ENCODE measurements at places on chromosomes 7 and 10.

- no peak for DNase-seq
Observed at GRCh38 chr10:131495892-131496291, 184.4 kb upstream of the TCERG1L start.

- no peak for DNase-seq
Observed at GRCh38 chr7:46089281-46089680, 168.2 kb upstream of the IGFBP3 start.

- DNase-seq, result no peak
Observed at GRCh38 chr7:855686-856369, 20.5 kb upstream of the GET4 start.

- no peak for DNase-seq
Observed at GRCh38 chr10:63481815-63482421, 16.1 kb upstream of the JMJD1C start.

- no peak for DNase-seq
Observed at GRCh38 chr10:110965216-110965615, 45.8 kb downstream of the SHOC2 start.

DNA sequence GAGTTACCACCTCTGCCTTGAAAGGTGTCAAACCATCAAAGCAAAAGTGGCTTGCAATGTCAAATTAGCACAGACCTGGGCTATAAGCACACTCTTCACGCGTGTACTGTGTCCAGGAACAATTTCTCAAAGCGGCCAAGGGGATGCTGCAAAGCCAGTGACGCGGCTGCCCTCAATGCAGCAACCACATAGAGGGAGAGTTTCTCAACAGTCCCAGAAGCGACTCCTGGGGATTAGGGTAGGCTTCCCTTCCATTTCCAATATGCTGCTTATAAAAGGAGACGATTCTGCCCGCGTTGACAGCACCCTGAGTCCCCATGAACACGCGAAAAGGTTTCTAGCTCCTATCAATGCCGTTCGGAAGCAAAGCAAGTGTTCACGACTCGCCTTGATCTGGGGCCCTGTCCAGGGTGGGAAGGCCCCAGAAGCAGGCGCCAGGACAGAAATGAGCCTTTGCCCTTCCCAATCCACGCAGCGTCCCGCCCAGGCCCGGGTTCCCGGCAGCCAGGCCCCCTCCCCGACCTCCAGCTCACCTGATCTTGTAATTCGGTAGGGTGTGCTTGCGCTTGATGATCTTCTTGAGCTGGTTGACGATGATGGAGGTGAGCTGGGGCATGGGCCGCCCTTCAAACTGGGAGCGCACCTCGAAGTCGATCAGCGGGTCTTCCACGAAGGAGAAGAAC lies 1.3 kb downstream of the PDZD8 start:
- peak; percentile 59 for DNase-seq

DNA sequence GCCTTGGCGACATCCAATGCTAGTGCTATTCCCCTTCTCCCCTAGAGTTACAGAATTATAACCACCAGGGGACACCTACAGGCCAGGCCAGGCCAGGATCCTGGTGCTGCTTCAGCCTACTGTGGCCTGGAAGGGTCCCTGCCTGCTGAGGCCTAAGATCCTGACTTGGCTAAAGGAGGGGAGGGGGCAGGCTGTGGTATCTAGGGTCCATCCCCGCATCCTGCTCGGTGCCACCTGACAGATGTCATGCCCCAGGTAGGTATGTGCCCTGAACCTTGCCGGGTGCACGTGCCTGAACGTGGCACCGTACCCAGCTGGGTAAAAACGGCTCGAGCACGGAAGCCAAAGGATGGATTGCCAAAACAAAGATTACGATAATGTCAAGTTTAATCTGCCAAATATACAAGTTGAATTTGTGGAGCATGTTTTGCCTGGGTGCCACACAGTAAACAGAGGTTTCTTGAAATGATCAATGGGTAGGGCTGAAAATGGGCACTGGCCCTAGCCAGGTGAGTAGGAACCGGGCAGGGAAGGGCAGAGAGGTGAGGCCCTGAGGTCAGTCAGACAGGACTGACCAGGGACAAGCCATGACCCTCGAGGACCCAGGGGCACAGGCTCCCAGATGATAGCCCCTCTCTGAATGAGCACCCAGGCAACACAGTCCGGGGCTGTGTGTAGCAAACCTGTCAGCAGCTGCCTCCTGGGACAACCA lies 12.6 kb downstream of the PDAP1 start:
- DNase-seq, result no peak

DNA sequence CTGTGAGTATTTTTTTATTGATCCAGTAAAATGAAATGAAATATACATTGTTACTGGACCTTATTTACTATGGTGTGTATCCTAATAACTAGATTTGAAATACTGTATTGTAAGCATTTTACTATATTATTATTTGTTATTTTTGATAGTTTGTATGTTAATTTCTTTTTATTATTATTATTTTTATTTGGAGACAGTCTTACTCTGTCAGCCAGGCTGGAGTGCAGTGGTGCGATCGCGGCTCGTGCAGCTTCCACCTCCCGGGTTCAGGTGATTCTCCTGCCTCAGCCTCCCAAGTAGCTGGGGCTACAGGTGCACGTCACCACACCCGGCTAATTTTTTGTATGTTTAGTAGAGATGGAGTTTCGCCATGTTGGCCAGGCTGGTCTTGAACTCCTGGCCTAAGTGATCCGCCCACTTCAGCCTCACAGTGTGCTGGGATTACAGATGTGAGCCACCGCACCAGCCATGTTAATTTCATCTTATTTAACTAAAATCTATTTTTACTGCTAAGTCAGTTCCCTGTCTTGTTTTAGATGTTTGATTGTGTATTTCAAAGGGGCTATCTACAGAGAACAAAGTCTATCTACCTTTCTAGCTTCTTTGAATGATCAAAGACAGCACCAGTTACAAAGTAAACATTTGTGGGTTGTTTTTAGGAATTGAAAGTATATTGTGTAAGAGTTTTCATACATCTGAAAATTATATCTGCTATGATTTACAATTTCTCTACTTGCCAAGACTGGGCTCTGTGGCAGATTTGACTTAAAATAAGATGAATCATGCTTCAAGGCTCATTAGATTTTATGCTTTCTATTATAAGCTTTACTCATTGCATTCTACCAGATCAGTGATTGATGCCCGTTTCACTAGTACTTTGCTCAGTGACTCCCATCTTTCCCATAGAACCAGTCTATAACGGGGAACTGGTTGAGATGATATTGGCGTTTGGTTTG lies 41.6 kb downstream of the CDC123 start:
- DNase-seq, result no peak

DNA sequence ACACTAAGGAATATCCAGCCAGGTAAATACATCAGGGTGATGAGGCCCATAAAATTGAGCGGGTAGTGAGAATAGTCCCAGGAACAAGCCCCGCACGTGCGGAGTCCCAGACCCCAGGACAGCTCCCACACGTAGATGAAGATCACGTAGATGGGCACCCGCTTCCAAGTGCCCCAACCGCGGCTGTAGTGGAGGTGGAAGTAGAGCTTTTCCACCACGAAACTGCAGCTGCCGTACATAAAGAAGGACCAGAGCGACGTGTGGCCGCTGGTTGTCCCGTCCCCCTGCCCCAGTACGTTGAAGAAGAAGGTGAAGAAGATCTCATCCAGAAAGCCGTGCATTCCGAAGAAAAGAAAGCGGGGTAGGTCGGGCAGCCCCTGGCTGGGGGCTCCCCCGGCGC lies 948 bp downstream of the TMEM229A start:
- DNase-seq, result no peak

Data from CD4-positive, alpha-beta T cell treated with Interleukin-10 for 1 hour (primary cell).